Brain microvascular endothelial cell (primary cell): ENCODE measurements at places on chromosomes 7 and 10.

GRCh38 chr7:71560354-71560995, 428.5 kb downstream of the GALNT17 start:
- no peak for DNase-seq

DNA sequence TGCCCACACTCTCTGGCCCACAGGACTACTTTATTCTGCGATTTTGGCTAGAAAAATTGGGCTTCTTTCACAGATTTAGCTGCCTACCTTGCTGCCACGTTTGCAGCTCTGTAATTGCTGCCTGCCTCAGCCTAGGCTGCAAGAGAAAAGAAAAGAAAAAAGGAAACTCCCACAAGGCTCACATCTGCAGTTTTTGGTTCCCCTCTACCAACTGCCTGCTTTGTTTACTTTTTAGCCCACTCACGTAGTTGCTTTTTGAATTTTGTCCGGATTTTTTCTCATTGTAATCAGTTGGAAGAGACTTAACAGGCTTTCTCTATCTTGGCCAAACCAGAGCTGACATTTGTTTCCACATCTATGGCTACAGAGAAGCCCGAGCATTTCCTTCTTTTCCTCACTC, 24.3 kb downstream of the SUN3 start:
- DNase-seq: no peak

- no peak for DNase-seq
Observed at GRCh38 chr10:13221572-13221971, 12.6 kb downstream of the UCMA start.

DNA sequence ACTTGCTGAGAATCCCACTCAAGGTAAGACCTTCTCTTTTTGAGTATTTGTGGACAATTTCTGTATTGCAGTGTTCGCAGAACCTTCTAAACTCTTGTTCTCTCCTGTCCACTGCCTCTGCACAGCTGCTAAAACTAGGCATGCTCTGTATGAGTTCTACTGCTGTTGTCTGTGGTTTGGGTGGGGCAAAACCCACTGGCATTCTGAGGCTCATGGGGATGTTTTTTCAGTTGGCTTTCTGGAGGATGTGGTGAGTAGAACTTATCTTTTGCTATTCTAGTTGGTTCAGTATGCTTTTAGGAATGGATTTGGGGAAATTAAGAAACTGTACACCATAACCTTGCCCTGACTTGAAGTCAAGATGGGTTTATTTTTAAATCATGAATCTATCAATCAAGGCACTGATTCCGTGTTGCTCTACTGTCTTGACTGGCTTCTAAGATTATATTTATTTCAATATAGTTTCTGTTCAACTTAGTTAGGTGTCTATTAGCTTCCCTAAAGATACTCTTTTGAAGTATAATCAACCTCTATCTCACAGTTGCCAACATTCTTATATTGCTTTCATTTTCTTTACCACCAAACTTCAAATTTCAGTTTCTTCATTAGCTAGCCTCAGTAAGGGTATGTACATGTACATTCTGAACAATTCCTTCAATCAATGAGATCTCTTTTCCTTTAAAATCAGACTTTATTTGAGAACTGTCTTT, 25.0 kb upstream of the C1GALT1 start:
- DNase-seq: peak; percentile 90

DNA sequence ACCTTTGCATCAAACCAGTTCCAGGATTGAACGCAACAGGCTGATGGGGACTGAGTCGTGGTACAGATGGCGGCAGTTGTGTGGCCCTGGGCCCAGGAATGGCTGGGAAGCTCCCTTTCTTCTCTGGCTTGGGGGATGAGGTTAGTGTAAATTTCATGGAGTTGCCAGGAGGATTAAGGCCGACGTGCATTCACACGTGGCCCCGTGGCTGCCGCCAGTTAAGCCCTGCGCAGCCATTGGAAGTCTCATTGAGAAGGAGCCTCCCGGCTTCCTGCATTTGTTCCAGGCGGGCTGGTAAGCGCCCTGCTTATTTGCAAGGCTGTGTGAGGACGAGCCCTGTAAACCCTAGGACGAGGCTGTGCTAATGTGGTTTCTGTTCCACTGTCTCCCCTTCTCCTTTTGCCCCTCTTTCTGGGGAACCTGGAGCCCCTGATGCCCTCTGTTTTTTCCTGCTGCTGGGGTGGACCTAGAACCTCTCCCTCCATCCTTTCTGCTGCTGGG, 174.7 kb upstream of the TNRC18 start:
- no peak for DNase-seq

- DNase-seq: peak; percentile 62
Observed at GRCh38 chr7:116249969-116250553, 39.7 kb downstream of the TES start.

- DNase-seq: no peak
Observed at GRCh38 chr10:49661140-49661856, 18.2 kb upstream of the C10orf53 start.

GRCh38 chr10:91798649-91799611, 704 bp downstream of the TNKS2 start:
- DNase-seq: peak; percentile 20

GRCh38 chr10:8289186-8289924, 234.9 kb downstream of the GATA3 start:
- DNase-seq: no peak

DNA sequence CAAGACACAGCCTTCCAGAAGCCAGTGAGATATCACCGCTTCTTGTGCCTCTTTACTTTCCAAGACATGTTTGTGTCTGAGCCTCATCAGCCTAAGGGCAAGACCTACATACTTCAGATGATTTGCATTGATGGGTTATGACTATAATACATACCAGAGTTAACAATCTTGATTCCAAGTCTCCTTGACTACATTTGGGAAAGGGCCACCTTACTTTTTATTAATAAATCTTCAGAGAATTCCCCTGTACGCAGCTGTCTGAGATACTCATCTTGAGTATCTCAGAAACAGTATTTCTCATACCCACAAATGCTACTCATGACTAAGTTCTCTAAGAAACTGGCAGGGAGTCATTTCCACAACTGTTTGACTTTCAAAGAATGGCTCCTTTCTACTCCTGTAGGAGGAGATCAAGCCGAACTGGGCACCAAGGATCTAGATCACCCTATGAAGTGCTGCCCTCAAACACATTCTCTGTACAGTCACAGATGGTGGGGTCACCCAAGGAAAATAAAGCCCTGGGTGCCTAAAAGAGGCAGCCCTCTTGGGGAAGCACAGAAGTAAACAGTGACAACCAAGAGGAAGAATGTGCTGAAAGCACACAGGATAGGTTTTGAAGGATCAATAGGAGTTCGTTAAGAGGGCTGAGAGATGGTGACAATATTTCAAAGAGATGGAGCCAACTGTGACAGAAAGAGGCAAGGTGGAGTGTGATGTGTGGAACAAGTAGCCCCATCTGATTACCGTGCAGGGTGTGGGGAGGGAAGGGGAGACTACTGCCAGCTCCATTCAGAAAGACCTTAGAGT, 138.9 kb downstream of the JAZF1 start:
- peak; percentile 82 for DNase-seq

- peak; percentile 40 for DNase-seq
Observed at GRCh38 chr10:13536674-13537366, 8.0 kb upstream of the BEND7 start.

DNA sequence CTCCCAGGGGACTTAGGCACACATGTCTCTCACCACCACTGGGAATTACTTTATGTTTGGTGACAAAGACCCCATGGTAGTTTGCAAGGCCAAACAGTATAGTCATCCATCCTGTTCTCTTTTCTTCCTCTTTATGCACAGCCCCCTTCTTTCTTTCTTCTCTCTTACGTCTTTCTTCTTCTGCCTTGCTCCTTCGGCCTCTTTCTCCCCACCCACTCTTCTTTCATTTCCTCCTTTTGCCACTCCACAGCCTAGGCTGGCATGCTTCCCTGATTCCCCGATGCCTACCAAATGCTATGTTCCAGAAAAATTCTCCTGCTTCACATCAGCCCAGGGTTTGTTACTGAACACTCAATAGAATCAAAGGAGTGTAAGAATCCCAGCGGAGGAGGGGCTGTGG, 62.4 kb upstream of the MKLN1 start:
- no peak for DNase-seq

- DNase-seq: no peak
Observed at GRCh38 chr7:130350945-130351790, 6.6 kb downstream of the CPA5 start.

- peak; percentile 51 for DNase-seq
Observed at GRCh38 chr7:13743226-13743625, 246.2 kb downstream of the ETV1 start.

GRCh38 chr7:54823776-54824175, 64.8 kb upstream of the SEC61G start:
- DNase-seq: no peak

DNA sequence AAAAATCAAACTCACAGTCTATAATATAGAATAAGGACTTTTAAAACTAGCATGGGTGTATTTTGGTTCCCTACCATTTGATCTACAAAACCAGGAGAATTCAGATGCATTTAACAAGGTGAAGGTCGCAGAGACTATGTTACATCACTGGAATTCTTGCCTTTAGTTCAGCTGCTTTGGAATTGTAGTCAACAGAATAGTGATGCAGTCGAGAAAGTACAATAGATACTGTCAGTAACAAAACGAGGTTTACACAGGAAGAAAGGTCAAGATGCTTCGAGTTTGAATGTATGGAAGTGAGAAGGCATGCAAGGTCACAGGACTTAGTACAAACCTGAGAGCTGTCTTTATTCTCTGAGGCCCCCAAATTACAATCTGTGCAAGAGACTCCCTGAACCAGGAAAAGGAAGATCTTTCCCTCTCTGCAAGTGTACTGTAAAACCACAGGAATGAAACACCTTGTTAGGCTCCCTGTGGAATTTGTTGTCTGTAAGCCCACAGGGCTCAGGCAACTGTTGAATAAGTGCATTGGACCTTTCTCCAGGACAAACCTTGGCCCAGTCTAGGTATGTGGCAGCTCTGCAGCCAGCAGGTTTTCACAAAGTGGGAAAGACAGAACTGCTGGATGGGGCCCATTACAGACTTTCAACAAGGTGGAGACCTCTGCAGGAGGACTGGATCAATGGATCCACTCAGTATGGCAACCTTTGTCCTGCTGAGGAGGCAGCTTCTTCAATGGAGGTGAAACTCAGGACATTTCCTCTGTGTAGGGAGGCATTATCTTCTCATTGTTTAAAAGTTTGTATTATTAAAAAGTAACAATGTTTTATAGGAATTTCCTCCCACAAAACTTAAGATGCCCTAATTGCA, 101.1 kb upstream of the GSDME start:
- no peak for DNase-seq

- DNase-seq: no peak
Observed at GRCh38 chr10:114239117-114239993, at the start of gene VWA2. Gene VWA2, plus strand, starts transcription at chr10:114239254. Its CDS starts 9,460 bp downstream, at chr10:114248714.

GRCh38 chr7:23098460-23098859, 7.1 kb upstream of the KLHL7 start:
- no peak for DNase-seq

- no peak for DNase-seq
Observed at GRCh38 chr10:111116762-111117445, 40.1 kb downstream of the ADRA2A start.

DNA sequence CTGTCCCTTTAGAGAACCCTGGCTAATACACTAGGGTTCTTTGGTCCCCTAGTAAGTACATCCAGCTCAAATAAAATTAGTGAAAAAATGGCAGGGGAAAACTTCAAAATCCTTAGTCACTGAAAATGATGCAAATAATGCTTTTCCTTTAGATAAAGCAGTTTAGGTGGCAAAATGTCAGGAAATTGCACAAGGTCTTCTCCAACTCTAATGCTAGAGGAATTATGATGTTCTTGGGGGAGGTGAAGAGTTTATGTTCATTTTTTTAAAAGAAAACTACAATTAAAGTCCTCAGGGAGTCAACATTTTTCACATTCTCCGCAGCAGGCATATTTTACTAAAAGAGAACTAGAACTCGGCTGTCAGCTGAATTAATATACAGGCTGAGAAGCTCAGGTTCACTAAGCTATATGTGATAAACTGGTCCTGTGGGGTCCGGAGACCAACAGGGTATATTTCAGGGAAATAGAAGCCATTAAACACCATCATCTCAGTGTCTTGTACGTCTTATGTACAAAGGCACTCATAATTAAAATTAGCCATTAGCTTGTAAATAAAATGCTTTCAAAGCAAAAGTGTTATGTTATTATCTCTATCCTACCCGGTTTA, 1164.7 kb upstream of the AUTS2 start:
- DNase-seq: no peak

DNA sequence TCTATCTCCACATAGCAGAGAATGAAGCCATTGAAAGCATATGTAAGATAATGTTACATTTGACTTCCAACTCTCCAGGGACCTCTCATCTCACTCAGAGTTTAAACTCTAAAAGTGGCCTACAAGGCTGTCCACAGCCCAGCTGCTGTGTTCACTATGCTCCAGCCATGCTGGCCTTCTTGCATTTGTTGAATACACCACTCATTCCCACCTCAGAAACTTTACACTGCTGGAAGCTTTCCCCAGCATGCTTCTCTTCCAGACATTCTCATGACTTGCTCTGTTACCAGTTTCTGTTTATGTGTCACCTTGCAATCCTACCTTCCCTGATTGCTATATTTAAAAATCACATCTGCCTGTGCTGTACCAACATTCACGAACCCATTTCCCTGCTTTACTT, 167.2 kb downstream of the WNT2 start:
- no peak for DNase-seq

DNA sequence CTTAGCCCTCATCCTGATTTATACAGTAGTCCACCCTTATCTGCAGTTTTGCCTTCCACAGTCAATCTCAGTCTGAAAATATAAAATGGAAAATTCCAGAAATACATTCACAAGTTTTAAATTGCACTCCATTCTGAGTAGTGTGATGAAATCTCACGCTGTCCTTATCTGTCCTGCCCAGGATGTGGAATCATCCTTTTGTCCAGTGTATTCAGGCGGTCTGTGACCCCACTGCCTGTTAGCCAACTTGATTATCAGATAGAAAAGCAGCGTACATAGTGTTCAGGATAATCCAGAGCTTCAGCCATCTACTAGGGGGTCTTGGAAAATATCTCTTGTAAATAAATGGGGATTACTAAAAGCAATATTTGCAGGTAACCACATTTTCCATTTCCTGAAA, 146.3 kb downstream of the MALRD1 start:
- peak; percentile 56 for DNase-seq

DNA sequence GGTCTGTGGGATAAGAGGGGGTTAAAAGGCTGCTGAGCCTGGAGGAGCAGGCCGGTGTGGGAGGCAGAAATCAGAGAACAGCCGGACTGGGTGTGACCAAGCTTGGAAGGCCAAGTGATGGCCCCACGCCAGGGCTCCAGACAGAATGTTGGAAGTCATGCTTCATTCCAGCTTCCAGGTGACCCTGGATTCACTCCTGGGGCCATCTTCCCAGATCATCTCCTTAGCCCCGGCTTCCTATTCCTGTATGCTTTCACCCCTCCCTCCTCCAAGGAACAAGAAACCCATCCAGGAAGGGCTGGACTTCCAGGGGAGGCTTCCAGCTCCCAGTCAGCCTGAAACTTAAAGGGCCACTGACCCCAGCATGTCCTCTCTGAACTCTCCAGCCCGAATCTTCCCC, 1.0 kb downstream of the INMT start:
- no peak for DNase-seq
